ENCODE measurements at places on chromosomes 1 and 21.

- peak; percentile 40 for DNase-seq
These were observed 1.9 kb upstream of the ID3 start for GRCh38 chr1:23561076-23561812.

DNA sequence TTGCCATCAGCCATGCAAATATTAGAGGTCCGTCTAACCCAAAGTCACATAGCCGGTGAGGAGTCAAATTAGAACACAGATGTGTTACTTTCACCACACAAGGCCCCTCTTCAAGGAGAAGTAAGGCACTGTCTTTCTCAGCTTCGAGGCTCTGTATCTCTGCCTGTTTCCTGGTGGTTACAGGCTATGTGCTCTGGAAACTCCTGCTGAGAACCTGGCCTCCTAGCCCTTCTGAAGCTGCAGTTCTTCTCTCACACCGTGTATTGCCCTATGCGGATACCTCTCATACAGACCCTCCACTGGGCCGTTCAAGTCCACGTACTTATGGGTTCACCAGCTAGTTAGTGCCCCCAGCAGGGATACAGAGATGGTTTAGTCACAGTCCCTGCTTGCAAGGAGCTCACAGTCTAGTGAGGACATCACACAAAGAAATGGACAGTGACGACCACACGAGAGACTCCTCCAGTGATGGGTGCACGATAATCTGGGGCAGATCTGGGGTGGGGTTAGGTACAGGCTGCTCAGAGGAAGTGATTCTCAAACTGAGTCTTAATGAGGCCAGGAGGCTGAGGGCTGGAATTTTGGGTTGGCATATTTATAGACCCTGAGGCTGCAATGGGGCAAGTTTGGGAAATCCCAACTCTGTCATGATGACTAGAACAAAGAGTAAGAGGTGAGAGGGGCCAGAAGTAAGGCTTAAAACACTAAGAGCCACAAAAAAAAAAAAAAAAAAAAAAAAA lies 22.8 kb upstream of the ELOA start:
- no peak for DNase-seq

DNA sequence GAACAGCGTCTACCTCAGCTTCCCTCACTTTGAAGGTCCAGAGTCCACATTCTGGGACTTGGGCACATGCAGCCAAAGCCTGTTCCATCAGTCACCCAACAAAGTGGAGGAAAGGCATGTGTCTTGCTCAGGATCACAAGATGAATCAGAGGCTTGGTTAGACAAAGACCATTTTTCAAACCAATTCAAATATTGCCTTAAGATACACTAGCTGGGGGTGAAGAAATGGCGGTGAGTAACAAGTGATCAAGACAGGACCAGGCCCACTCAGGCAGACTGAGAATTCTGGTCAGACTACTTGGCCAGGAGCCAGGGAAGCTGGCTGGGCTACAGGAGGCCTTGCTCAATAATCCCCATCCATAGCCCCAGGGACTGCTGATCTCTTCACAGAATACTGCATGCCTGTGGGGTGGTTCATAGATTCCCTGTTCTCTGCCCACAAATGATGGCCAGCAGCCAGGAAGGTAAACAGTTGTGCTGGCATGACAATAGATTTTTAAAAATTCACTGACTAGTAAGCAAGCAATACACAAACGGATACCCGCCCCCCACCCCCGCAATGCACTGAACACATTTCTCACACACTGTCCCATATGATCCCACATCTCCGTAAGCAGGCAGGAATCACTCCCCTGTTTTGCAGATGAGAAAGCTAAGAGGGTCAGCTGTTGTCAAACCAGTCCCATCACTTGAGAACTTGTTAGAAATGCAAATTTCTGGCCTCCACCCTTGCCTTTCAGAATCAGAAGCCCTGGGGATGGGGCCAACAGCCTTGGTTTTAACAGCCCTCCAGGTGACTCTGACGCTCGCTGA lies 27.2 kb downstream of the ERI3 start:
- peak; percentile 91 for DNase-seq

GRCh38 chr1:216779686-216780085 lies 56.5 kb upstream of the ESRRG start:
- no peak for DNase-seq

DNA sequence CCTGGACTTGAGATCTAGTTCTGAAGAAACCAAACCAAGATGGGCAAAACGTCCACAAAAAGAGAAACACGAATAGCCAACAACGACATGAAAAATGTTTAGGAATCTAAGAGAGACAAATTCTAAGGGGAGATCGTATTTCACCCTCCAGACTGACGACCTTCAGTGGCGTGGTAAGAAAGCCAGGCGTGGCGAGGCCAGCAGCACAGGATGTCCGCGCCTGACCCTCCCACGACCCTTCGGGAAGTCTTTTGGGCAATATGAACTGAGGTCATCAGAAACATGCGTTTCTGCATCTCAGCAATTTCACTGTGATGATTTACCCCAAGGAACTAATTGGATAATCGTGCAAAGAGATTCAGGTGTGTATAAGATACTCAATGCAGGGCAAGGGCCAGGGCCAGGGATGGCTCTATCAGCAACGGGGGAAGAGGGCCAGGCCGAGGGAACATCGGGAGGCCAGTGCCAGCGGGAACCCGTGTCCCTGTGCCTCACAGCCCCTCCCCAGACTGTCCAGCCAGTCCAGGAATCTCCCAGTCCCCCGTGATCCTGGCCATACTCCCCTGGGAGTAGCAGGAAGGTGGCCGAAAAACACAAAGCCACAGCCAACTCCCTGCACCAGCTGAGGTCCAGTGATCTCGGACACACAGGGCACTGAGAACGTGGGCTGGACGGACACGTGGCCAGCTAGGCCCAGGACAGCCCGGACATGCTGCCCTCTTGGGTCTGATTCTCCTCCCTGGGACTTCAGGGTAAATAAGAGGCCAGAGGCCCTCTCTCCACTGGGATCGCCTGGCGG lies 53.6 kb upstream of the ADARB1 start:
- DNase-seq: no peak

- DNase-seq: no peak
These were observed 17.0 kb downstream of the GPBP1L1 start for GRCh38 chr1:45669379-45669778.

DNA sequence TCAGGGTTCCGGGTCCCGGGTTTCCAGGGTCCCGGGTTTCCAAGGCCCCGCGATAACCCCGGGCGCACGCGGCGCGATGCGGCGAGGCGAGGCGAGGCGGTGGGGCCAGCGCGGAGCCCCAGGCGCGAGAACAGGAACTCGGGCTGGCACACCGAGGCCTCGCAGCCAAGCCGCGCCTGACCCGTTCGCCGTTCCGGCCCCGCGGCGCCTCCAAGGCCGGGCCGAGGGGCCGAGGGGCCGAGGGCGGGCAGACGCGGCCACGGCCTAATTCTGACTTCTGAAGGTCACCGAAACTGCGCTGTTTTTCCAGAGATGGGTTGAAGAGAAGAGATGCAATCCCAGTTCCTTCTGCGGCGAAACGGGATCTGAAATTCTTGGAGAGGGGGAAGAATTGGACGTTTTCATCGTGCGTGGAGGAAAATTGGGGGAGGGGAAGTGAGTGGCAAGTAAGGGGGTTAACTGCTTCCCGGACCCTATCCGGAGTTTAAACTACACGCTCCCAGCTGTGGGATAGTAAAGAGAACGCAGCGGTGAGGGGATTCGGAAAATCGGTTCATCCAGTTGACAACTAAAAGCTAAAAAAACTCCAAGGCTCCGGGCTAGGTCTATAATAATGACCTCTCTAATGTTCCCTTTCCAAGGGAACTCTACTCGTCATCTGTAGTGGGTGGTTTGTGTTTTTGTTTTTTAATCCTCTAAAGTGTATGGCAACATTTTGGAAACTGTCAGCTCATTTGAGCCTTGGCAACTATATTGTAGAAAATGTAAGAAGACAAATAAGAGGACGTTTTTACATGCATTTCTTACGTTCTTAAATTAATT lies 8.2 kb downstream of the TBX15 start:
- DNase-seq: no peak

DNA sequence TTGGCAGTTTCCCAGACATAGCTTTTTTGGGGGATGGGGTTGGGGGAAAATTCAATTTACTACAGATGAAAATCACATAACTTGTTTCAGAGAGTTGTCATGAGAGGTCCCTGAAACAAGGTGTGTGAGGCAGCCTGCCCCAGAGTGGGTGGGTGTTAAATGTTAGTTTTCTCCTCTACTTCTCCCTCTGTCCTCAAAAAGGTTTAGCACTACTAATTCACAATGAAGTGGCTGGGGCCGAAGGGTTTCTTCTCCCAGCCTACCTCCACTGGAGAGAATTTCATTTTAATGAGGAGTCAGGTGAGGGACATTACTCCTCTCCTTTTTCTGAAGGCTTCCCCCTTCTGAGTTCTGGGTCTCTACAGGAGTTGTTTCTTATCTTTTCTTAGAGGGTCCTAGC lies 103.3 kb downstream of the C1orf94 start:
- no peak for DNase-seq

DNA sequence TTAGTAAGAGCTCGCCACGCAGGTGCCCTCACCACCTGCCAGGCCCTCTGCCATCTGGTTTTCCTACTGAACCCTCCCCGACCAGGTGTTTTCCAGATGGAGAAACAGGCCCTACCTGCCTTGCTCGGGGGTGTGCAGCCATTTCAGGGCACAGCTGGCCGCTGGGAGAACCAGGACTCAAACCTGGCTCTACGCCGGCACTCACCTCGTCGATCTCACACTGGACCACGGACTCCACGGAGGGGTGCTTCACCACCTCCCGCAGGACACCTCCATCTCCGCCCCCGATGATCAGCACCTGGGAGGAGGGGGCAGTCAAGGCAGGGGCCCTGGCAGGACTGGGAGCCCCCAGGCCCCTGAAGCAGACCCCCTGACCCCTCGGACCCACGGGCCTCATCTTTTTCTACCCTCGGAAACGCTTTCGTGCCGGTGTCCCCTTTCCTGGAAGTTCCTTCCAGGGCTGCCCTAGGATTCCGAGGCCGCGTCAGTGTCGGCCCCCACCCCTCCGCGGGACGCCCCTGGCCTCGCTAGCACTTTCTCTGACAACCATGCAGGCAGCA lies 1.1 kb downstream of the SRM start:
- DNase-seq: peak; percentile 78
